M059J (cell line): ENCODE measurements at places on chromosomes 4 and X. TPM values are rescaled to one million over a fixed set of nuclear protein-coding genes. Genes with fewer than 3 reads are reported as not detected.

PDE6B gene
- total RNA-seq = 0.05 TPM in 1 of 2 replicates, not detected in the other

TENM3 gene
- total RNA-seq = 46.7 and 66.4 TPM in 2 replicates

RIPPLY1 gene
- total RNA-seq = not detected in 2 replicates

TEX13C gene
- not detected in 2 replicates for total RNA-seq

CTAG1A gene
- total RNA-seq = not detected in 2 replicates

CFI gene
- total RNA-seq = 38.1 and 55.0 TPM in 2 replicates

TSPAN7 gene
- total RNA-seq = not detected in 2 replicates

TRPC3 gene
- total RNA-seq = 1.6 and 2.9 TPM in 2 replicates

CSAG3 gene
- total RNA-seq = 2.6 and 3.2 TPM in 2 replicates

PLXNA3 gene
- 4.3 and 8.9 TPM in 2 replicates for total RNA-seq

PHF8 gene
- total RNA-seq = 8.4 and 17.4 TPM in 2 replicates

RAB33A gene
- total RNA-seq = 0.42 and 1.1 TPM in 2 replicates

TMPRSS11A gene
- not detected in 2 replicates for total RNA-seq

KIT gene
- total RNA-seq = 0.02 TPM in 1 of 2 replicates, not detected in the other

ATOH1 gene
- total RNA-seq = not detected in 2 replicates

DNA sequence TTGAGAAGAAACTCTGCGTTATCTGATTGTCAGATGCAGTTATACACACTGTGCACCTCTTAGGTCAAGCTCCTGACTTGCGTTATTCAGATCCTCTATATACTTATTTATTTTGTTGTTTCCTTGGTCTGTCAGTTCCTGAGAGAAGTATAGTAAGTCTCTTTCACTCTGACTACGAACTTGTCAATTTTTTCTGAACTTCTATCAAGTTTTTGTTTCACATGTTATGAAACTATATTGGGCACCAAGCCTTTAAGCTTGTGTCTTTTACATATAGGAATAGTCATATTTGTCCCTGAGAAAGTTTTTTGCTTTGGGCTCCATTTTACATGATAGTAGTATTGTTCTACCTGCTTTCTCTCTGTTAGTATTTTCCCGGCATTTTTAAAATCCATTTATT is 31.7 kb downstream of the ZNF275 start:
- DNase-seq = no peak

DNA sequence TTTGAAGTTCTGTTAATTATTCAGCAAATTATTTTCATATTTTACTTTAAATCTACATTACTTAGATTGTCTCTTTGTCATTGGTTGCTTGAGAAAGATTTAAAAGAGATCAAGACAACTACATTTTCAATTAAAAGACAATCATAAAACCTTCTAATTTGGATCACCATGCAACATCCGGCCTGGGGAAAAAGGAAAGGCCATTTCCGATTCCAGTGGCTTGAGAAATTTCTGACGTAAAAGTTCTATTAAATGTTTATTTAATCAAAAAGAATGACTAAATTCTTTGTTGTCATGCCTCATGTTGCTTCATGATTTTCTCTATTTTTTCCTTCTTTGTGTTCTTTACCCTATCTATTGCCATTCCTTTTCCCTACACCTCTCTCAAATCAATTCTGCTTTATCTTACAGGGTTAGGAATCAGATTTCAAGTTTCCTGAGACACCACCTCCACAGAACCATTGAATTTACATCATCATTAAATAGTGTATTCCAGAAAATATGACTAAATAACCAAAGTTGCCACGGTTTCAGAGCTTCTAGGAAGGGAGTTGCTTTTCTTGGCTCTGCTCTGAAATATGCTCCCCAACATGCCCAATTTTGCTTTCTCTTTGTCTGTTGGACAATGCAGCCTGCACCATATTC is 124.6 kb upstream of the ACSL4 start:
- no peak for DNase-seq

- no peak for DNase-seq
These were observed 122.4 kb upstream of the HAND2 start for GRCh38 chr4:173652283-173652931.

DNA sequence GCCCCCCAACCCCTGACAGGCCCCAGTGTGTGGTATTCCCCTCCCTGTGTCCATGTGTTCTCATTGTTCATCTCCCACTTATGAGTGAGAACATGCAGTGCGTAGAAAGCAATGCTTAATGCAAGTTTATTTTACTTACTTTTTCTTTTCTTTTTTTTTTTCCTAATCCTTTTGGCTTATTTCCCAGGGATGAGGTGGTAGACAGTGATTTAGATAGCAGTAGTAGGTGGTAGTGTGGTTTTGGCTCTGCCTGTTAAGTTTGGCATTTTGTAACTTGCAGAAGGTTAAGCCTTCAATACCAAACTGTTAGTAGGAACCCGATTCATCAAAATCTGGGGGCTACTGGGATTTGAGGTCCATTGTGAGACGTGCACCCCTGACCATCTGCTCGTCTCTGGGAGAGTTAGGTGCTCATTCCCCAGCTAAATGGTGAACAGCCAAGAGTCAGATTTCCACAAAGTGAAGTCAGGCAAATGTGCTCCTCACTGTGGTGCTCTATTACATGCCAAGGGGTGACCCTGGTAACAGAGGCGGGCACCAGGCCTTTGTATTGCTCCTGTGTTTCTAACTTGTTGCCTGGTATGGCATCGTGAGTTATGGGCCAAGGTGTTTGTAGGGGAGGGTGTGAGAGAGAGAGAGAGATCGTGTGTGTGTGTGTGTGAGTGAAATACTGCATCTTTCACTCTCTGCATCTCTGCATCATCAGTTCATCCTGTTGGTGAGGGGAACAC is 70.3 kb downstream of the PHOX2B start:
- peak; percentile 77 for DNase-seq

- DNase-seq = no peak
These were observed 250.4 kb downstream of the TMA16 start for GRCh38 chr4:163744861-163745260.

GRCh38 chr4:37830640-37831039 is 4.2 kb downstream of the PGM2 start:
- no peak for DNase-seq

GRCh38 chr4:11469650-11470437 is 41.1 kb upstream of the HS3ST1 start:
- no peak for DNase-seq

DNA sequence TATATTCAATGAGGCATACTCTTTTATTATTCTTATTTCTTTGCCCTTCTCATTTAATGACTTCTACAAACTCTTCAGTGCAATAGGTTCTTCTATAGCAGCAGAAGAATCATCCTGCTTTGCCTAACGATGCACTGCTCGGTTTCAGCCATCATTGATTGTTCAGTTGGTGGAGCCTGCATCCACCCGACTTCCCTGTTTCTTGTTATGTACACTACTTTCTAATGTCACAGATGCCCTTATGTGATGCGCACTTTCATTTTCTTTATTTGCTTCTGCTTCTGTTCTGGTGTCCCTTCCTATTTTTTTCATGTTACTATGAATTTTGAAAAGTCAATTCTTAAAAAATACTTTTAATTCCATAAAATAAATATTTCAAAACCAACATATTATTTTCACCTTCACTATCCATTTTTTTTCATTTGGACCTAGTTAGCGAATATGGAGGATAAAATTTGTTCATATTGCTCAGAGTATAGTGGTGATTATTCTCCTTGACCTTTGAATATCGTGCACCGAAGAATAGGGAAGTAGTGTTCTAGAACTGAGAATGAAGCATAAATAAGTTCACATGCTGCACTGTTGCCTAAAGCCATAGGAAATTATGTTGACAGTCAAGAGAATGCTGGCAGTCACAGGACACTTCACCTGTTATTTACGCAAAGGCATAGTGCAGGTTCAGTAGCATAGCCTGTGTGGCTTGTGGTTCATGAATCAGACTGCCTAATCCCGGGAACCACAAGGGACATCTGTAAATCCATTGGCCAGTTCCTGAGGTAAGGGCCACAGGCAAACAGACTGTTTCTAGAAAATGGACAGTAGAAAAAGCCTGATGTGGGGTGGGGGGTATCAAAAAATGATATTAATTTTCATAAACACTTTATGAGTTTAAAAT is 21.3 kb upstream of the SFRP2 start:
- DNase-seq = peak; percentile 76

DNA sequence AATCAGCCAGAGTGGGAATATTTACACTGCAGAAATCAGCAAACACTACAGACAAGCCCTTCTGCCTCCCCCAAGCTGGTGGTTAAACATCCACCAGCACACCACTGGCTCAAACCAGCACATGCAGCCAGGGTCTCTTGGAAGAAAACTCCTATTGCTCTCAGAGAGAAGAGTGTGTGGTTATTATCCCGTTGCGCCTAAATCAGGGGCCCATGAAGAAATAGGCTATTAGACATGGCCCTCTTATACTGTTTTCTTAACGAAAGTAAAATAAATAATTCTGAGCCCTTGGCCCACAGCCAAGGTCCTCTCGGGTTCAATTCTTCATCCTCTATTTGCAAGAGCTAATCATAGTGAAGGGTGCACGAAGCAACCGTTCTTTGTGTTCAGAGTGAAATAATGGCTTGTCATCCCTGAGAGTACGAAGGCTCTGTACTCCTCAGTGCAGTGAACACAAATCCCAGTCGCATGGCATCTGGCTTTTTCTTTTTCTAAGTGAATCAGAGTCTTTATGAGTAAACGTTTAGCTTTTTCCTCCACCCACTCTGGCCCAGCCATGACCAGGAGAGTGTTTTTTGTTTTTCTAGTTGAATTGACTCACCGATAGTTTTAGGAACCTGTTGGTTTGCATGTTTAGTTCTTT is 33.4 kb upstream of the RBM47 start:
- peak; percentile 80 for DNase-seq

- DNase-seq = no peak
These were observed 57.8 kb upstream of the PLAC8 start for GRCh38 chr4:83172371-83172770.

- DNase-seq = no peak
These were observed 5.4 kb downstream of the SLC25A6 start for GRCh38 chrX:1386338-1387127.

DNA sequence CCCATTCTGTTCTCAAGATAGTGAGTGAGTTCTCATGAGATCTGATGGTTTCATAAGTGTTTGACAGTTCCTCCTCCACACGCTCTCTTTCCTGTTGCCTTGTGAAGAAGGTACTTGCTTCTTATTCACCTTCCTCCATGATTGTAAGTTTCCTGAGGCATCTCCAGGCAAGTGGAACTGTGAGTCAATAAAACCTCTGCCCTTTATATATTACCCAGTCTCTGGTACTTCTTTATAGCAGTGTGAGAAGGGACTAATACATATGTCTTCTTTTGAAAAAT is 58.4 kb downstream of the CFAP299 start:
- DNase-seq = no peak

DNA sequence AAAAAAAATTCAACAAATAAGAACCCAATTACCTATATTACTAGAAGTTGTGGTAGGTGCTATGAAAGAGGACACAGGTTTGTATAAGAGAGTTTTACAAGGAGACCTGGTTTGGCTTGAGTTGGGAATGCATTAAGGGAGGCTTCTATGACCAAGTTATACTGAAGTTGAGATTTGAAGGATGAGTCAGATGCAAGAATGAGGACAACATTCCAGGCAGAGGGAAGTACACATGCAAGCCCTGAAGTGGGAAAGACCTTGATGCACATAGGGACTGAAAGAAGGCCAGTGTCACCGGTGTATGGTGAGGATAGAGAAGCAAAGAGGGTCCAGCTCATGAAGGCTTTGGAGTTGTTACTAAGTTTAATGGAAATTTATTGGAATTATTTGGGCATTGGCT is 52.2 kb downstream of the ANK2 start:
- no peak for DNase-seq

GRCh38 chrX:13721371-13721770 is 13.0 kb downstream of the TRAPPC2 start:
- DNase-seq = no peak

DNA sequence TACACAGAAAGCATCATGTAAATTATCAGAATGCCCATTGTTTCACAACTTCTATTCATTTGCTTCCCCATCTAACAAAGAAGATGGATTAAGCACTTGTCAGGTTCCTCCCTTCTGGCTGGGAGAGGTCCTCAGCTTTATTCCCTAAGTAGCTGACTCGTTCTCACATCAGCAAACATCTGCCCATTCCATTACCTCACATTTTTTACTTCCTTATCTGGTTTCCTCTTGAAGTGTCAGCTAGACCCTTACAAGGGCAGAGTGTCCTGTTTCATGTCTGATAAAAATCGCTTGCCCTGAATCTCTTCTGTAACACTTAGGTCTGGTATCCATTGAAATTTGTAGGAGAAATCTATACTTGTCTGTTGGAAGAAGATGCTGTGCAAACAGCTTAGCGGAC is 34.7 kb downstream of the TMPRSS11A start:
- no peak for DNase-seq

GRCh38 chr4:41579526-41579925 is 41.6 kb downstream of the LIMCH1 start:
- DNase-seq = no peak

GRCh38 chr4:107818301-107818910 is 6.3 kb upstream of the SGMS2 start:
- DNase-seq = peak; percentile 60

GRCh38 chrX:16756724-16757123 is 29.5 kb upstream of the TXLNG start:
- no peak for DNase-seq

DNA sequence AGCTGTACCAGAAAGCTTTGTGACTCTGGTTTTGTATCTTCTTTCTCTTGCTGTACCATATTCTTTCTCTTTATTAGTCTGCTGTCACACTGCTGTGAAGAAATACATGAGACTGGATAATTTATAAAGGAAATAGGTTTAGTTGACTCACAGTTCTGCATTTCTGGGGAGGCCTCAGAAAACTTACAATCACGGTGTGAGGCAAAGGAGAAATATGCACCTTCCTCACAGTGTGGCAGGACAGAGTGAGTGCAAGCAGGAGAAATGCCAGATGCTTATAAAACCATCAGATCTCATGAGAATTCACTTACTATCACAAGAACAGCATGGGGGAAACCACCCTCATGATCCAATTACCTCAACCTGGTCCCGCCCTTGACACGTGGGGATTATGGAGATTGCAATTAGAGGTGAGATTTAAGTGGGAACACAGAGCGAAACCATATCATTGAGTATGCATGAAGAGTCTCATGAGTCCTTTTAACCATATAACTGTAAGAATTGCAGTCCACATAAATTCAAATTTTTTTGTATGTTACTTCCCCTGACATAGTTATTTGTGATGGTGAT is 67.4 kb upstream of the INPP4B start:
- DNase-seq = peak; percentile 24

DNA sequence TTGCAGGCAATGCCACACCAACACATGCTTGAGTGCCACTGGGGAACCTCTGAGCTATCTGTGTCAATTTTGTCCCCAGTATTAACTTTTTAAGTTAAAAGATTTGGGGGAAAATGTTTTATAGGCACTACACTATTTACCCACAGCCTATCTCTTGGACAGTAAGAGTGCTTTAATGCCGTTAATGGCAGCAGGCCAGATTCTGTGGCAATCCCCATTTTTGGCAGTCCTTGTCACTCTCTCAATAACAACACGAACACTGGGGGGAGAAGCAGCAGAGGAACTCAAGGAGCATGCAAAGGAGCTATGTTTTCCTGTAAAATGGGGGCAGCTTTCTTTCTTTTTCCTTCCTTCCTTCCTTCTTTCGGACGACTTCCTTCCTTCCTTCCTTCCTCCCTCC is 168.6 kb downstream of the NSUN7 start:
- DNase-seq = peak; percentile 82

DNA sequence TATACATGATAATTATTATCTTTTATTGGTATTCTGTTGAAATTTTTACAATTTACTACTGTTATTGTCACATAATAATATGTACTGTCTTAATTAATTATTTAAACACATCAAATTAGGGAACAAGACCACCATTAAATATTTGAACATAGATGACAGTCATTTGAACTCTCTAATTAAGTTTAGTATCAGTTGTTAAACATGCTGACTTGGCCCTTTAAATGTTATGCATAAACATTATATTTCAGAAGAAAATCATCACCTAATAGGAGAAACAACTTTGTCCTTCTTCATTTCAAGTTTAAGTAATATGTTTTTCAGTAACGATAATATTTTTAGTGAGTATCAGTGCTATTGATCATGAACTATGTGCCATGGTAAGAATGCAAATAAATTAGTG is 623.5 kb upstream of the GNPDA2 start:
- no peak for DNase-seq
